ENCODE measurements at places on chromosomes 5 and 9. TPM values are rescaled to one million over a fixed set of nuclear protein-coding genes. Genes with fewer than 3 reads are reported as not detected.

PTPN3 gene
- 2.1 TPM for total RNA-seq

ATP10B gene
- not detected for total RNA-seq

ZNF618 gene
- total RNA-seq, result 7.2 TPM

KIF12 gene
- total RNA-seq, result not detected

NRG2 gene
- 0.51 TPM for total RNA-seq

ENTREP1 gene
- total RNA-seq, result 6.5 TPM

TRAF1 gene
- total RNA-seq, result 10.2 TPM

ARRDC1 gene
- 14.9 TPM for total RNA-seq

NPR3 gene
- total RNA-seq, result 6.5 TPM

DNA sequence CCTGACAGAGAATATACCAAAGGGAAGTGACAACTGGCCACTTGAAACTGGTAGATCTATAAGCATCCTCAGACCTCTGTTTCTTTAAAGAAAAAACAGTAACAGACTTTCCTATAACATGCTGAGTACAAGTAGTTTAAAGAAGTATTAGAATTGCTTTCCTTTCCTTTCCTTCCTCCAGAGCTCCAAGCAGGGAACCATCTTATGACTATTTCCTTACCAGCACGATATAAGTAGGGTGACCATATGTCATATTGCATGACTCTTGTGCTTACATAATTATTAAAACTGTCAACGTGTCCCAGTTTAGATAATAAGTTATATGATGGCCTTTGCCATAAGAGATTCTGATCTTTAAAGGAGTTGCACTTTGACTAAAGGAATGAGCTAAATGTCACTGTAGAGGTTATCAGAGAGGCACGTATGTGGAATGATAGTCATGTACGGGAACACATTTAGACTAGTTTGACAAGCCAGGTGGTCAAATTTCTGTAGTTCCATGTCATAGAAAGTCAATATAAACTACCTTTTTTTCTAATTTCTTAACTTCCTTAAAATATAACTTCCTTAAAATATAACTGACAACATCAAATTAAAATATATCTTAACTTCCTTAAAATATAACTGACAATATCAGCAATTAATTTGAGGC is 212.7 kb upstream of the CD180 start:
- no peak for DNase-seq

DNA sequence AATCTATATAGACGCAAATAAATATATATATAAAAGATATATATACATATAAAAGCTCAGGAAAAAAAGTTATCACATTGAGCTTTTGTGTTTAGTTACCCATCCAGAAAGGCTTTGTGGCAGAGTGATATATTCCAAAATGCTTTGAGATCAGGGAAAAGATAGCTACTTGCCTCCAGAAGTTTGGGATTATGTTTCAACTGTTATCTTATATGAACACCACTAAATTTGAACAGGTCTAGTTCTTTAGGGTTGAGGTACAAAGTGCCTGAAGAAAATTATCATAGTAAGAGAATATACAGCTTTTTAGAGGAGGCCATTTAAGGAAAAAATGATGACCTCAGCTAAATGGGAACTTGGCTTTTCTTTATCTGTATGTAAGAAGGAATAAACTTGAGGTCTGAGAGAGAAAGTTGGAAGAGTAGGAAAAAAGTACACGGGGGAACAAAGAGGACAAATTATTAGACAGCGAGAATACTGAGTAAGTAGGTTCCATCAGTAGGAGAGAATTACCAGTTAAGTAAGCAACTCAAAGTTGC is 2.4 kb downstream of the ERP44 start:
- DNase-seq, result no peak

DNA sequence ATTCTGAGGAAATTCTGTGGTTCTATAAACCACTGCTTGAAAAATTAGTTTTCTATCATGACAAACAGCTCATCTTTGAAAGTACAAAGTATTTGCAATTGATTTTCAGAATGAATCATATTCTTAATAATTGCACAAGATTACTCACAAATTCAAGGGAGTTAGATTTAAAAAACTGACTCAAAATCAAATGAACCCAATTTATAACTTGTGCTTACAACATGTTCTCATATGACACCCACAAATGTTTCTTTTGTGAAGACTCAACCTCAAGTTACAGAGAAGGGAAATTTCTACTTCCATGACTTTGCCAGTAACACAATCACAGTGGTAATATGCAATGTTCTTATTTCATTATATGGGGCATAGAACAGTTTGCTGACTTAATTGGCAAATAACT is 272.0 kb upstream of the ACTBL2 start:
- DNase-seq, result no peak

DNA sequence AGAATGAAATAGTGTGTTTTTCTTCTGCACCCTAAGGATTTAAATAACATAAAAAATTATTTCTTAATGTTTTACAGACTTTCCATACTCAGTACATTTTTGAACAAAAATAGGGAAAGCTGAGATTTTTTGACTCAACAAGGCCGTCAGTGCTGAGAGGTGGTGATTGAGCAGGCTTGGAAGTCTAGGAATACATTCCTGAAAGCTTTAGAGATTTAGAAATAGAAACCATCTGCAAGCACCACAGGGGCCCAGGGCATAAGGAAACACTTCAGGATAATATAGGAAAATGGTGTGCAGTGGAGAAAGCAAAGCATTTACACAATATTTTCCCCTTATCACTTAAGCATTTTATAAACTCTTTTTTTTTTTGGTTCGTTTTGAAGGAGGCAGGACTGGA is 5.2 kb downstream of the BASP1 start:
- no peak for DNase-seq

DNA sequence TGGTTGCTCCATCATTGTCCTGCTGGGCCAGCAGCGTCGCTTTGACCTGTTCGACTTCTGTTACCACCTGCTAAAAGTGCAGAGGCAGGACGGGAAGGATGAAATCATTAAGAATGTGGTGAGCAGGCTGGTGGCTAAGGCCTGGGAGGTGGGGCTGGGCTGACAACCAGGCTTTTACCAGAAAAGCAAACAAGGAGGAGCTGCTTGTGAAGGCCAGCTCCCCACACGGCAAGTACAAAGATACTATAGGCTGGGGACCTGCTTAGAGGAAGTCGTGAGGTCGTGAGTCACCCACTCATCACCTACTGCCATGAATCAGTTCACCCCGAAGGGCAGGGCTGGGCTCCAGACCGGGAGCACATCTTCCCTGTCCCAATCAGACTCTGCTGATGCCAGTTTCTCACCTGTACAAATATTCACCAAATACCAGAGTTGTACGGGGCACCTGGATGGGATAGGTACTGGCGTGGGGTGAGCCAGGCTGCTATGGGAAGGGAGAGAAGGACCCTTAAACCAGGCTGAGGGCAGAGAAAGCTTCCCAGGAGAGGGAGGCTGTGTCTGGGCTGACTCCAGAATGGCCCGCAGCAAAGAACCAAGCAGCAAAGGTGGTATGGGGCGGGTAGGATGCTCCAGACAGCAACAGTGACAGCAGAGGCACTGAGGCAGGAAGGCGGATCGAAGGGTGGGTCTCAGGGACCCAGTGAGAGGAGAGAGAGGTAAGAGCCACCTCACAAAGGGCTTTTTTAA is 69.3 kb upstream of the NIPAL4 start:
- no peak for DNase-seq

DNA sequence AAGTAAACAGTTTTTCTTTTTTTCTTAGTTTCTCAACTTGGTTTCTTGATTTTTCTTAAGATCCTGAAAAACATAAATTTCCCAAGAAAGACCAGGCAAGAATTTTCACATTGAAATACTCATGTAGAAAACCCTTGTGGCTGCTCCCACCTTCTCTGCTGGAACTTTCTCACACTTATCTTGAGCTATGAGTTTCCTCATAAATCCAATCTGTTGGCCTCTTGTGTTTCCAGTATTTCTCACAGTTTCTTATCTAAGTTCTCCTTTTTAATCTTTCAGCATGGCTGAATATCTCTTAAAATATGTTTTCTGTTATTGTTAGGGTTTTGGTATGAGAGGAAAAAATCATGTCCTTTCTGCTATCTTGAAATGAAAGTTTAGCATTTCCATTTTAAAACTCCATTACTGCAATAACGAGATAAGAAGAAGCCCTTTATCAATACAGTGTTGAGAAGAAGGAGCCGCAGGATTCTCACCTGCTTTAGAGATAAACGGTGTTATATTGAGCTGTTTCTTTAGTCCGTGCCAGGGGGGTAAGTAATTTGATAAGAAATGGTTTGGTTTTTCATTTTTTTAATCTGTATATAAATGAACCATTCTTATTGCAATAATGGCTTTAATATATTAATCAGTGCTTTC is 89.3 kb downstream of the ALDH1A1 start:
- no peak for DNase-seq

- no peak for DNase-seq
Observed at GRCh38 chr9:87644659-87645058, 81.3 kb upstream of the CTSL start.

- no peak for DNase-seq
Observed at GRCh38 chr5:56774957-56775356, 40.4 kb upstream of the MAP3K1 start.

DNA sequence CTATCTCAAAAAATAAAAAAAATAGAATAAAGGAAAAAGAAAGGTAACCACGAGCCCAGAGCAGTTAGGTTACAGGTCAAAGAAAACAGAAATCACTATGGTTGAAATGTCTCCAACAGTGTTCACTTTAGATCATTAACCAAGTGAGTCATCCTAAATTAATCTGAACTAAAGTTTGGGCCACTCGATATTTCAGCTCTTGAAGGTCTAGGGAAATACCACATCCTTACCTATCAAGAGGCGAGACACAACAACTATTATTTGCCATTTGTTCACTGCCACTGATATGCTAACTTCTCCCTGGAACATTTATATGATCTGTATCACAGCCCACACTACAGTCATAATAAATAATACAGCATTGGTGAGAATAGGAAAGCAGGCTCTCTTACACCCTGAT is 111.3 kb upstream of the NR5A1 start:
- DNase-seq, result no peak

DNA sequence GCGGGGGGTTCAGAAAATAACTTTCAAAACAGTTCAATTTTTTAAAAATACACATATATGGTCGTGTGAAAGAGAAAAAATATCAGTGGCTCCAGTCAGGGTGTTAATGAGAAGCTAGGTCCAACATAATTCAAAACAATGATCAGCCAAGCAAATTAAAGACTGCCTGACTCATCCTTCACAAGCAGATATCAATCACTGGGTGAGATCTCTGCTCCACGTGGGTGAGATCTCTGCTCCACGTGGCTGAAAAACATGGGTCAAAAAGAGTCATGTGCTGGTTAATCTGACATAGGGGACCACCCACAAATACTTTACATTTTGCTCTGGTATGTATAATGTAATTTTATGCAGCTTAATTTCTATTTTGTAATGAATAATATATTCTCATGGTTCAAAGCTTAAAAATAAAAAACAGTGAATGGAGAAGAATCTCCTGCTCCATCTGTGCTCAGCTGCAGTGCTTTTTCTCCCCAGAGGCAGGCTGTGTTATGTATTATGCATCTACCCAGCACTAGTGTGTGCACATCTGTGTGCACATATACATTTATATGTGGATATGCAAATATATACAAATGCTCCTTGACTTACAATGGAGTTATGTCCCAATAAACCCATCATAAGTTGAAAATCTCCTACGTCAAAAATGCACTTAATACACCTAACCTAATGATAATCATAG is 93.1 kb upstream of the S1PR3 start:
- no peak for DNase-seq

- no peak for DNase-seq
Observed at GRCh38 chr9:38445154-38446043, 21.1 kb upstream of the IGFBPL1 start.

GRCh38 chr9:21075484-21075883 is 2.3 kb downstream of the IFNB1 start:
- no peak for DNase-seq

- no peak for DNase-seq
Observed at GRCh38 chr5:80076131-80077050, 41.2 kb downstream of the THBS4 start.

GRCh38 chr9:5042661-5043178 is 57.6 kb downstream of the JAK2 start:
- DNase-seq, result peak; percentile 76

DNA sequence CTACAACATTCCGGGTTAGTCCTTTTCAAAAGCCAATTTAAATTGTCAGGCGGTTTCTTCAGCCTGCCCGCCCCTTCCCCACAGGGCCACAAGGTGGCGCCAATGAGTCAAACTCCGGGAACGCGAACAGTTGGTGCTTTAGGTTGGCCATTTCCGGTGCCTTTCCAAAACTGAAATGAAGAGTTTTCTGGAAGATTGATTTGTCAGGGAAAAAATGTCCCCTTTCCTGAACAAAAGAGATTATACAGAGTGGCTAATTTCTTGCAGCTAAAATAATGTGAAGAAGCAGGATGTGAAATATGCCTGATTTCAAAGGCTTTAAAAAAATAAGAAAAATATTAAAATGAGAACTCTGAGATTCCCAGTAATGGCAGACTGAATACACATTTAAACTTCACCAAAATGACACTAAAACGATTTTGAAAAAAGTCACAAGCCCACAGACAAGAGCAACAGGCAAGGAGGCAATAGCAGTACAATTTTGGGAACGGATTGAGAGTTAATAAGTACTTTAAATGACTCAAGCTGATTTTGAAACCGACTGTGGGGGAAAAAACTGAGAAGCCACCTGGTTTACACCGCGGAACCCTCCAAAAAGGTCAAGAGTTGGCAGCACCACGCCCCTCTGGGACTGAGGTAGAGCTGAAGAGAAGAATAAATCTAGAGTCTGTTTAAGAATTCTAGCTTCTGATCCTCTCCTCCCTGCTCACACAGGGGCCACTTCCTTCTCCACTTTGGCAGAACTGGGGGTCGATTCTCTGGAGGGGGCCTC is 45.7 kb downstream of the SLC46A2 start:
- peak; percentile 94 for DNase-seq

DNA sequence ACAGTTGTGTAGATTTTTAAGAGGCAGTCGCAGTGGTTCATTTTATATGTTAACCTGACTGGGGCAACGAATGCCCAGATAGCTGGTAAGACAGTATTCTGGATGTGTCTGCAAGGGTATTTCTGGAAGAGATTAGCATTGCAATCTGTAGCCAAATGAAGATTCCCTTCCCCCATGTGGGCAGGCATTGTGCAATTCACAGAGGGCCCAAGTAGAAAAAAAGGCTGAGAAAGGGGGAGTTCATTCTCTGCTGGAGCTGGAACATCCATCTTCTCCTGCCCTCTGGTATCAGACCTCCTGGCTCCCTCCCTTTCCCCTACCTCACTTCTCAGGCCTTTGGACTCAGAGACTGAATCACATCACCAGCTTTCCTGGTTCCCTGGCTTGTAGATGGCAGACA is 70.6 kb downstream of the TENT4A start:
- no peak for DNase-seq

DNA sequence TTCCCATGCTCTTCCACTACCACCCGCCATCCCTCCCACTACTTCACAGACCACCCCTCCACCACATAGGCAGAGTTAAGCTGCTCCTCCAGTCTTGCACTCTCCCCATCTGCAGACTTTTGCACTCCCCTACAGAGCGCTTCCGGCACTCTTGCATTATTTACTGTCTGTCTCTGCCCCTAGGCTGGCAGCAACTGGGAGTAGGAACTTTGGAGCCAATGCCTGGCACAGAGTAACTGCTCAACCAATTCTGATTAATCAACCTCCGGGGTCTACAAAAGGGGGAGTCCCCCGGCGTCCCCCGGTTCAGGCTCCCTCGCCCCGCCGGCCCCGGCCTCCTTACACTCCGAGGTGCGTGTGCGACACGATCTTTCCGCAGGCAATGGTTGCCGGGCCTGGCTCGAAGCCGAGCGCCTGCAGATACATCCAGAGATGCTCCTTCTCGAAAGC is 498 bp downstream of the HAUS6 start:
- peak; percentile 84 for DNase-seq

Data from posterior vena cava (tissue), 2 donors.